IPS DF 19.7 (cell line): ENCODE measurements at places on chromosomes 11 and 22.
A peak's percentile ranks its signal among the peaks of the same experiment; 100 is the strongest.

DNA sequence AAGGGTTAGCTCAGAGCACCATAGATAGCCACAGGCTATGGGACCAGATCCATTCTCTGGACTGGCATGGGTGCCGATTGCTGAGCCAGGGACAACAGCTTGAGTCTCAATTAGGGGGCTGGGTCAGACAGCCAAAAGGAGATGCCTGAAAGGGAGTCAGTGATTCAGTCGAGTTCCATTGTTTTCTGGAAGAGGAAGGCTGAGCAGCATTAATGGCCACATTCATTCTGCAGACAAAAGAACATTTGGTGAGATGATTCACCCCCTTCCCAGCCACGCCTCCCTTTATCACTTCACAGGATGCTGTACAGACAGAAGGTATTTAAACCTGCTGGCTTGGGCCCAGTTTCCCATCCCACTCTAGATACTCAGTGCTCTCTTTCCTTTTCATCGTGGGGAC lies 131.9 kb downstream of the ADAMTS15 start:
- DNase-seq = peak; percentile 67

DNA sequence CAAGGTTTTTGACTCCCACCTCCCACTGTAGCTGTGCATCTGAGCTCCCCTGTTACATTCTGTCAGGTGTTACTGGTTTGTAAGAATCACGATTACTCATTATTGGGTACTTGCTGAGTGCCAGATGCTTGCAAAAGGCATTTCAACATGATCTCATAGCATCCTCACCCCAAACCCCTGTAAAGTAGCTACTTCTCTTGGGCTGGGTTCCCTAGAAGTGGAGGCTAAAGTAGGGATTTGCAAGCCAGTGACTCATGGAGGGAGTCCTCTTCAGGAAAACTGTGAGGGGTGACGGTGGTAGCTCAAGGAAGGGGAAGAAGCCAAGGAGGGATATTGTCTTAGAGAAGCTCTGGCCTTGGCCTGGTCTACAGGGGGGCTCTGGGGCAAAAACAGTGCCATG lies 78.6 kb downstream of the TIMP3 start:
- DNase-seq = no peak

DNA sequence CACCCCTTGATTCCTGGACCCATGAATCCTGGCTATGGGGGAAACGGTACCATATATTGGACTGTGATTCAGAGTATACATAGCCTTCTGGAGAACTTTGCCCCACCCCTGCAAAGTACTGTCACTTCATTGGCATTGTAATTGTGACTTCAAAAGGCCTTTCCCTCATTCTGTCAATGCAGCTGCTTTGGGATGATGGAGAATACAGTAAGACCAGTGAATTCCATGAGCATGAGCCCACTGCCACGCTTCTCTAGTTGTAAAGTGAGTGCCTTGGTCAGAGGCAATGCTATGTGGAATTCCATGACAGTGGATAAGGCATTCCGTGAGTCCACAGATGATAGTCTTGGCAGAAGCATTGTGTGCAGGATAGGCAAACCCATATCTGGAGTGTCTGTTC lies 25.7 kb upstream of the MSANTD2 start:
- DNase-seq = no peak

DNA sequence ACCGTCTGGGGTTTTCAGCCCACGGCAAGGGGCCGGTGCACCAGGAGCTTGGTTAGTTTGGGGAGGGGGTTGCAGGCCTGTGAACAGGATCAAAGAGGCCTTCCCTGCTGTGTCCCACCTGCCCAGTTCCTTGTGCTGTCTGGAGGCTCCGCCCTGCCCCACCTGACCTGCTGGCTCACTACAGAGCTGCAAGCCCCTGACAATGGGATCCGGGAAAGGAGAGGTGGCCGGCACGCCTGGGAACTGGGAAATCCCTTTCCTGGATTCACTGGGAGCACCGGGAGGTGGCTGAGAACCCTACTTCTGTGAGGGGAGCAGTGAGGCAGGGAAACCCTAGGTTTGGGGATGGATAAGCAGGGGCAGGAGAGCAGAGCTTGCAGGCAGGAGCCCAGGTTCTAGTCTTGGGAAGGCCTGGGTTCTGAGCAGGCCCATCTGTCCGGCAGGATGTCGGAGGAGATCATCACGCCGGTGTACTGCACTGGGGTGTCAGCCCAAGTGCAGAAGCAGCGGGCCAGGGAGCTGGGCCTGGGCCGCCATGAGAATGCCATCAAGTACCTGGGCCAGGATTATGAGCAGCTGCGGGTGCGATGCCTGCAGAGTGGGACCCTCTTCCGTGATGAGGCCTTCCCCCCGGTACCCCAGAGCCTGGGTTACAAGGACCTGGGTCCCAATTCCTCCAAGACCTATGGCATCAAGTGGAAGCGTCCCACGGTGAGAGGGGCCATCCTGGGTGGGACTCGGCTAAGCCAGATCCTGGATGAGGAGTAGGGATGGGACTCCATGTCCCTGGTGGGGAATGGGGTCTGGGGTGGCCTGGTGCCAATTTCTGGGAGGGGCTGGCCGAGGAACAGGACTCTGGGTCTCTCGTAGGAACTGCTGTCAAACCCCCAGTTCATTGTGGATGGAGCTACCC lies 786 bp downstream of the CAPN1 start:
- no peak for DNase-seq

- no peak for DNase-seq
Measured at GRCh38 chr22:19868773-19869471, 14.2 kb upstream of the GNB1L start.

DNA sequence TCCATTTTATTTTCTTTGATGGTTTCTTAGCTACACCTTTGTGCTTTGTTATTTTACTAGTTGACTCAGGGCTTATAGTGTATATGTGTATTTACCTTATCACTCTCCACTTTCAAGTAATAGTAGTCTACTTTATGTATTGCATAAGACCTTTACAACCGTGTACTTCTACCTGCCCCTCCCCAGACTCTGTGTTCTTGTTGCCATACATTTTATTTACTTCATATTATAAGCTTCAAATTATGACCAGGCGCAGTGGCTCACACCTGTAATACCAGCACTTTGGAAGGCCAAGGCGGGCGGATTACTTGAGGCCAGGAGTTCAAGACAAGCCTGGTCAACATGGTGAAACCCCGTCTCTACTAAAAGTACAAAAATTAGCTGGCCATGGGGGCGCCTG lies 28.2 kb upstream of the CTSD start:
- DNase-seq = no peak

- no peak for DNase-seq
Measured at GRCh38 chr11:23644443-23644842, 784.2 kb upstream of the CCDC179 start.

DNA sequence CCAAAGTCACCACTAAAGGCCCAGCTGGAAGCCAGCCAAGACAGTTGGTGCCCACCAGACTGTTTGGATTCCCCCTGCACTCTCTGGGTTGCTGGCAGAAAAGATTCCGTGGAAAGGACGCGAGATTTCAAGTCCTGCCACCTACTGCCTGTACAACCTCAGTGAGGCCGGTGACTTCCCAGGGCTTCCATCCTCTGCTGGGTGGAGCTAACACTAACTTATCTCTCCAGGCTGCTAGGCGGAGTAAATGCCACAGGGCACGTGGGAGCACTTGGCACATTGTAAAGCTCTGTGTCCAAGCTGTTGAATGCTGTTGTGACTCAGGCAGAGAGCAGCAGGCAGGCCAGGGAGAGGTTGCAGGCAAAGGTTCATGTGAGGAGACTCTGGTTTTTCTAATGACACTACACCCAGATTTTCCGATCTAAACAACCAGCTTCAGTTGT lies 50.9 kb upstream of the CDON start:
- no peak for DNase-seq

- DNase-seq = no peak
Measured at GRCh38 chr22:45210577-45210976, 30.1 kb downstream of the KIAA0930 start.

GRCh38 chr11:73860202-73860601 lies 16.4 kb downstream of the COA4 start:
- no peak for DNase-seq

- DNase-seq = no peak
Measured at GRCh38 chr11:126290887-126291286, 8.0 kb downstream of the TIRAP start.

GRCh38 chr11:44787981-44788380 lies 61.2 kb downstream of the TSPAN18 start:
- no peak for DNase-seq

- DNase-seq = no peak
Measured at GRCh38 chr11:117443266-117444186, 115.9 kb downstream of the CEP164 start.

DNA sequence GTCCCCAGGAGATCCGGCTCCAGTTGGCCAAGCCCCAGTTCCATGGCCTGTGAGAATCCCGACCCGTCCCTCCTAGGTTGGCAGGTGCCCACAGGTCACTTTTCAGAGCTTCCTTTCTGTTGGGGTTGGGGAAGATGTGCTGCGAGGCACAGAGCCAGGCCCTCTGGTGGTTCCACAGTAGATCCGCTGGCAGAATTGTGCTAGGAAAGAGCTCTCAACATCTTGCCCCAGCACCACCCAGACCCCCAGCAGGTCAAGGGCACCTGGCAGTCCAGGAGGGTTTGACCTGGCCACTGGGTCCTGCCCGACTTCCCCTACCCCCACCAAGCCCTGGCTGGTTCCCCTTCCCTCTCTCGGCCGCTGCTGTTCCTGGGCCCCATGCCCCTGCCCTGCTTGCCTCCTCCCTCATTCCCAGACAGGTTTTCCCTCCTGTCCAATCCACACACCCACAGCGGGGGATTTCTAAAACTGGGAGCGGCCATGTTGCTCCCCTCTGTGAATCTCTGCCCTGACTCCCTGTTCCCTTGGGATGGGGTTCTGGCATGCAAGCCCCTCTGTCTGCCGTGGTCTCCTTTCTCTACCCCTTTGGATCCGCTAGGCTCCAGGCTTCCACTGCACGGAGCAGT lies 26.2 kb upstream of the GCAT start:
- DNase-seq = no peak

GRCh38 chr11:131906963-131907362 lies 536.5 kb downstream of the NTM start:
- no peak for DNase-seq

- DNase-seq = no peak
Measured at GRCh38 chr11:126140926-126141280, 70.5 kb downstream of the RPUSD4 start.

DNA sequence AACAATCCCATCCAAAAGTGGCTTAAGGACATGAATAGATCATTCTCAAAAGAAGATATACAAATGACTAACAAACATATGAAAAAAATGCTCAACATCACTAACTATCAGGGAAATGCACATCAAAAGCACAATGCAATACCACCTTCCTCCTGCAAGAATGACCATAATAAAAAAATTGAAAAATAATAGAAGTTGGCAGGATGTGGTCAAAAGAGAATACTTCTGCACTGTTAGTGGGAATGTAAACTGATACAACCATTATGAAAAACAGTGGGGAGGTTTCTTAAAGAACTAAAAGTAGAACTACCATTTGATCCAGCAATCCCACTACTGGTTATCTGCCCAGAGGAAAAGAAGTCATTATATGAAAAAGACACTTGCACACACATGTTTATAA lies 77.7 kb upstream of the SC5D start:
- no peak for DNase-seq

- DNase-seq = no peak
Measured at GRCh38 chr22:21876486-21877176, 9.2 kb upstream of the MAPK1 start.

GRCh38 chr11:47161134-47161854 lies 15.4 kb downstream of the ARFGAP2 start:
- no peak for DNase-seq

- no peak for DNase-seq
Measured at GRCh38 chr11:39236916-39237315, 2222.5 kb downstream of the LRRC4C start.

- DNase-seq = no peak
Measured at GRCh38 chr22:29128891-29129807, 56.3 kb downstream of the KREMEN1 start.

DNA sequence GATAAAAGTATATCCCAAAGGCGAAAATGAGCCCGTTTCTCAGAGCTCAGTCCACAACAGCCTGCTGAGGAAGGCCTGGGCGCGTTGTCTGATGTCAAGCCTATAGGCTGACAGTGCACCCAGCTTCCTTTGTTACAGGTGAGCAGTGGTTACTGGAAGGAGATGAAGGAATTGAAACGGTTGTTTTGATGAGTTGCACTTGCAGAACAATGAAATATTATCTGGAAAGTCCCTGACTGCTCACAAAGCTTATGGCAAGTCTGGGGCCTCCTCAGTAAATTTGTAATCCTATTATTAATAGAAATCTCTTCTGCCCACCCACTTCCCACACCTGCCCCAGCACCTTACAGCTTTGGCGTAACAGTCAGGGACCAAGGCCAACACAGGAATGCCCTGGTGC lies 77.8 kb downstream of the C11orf91 start:
- DNase-seq = no peak

- DNase-seq = no peak
Measured at GRCh38 chr11:123286761-123287160, 91.7 kb upstream of the CLMP start.

DNA sequence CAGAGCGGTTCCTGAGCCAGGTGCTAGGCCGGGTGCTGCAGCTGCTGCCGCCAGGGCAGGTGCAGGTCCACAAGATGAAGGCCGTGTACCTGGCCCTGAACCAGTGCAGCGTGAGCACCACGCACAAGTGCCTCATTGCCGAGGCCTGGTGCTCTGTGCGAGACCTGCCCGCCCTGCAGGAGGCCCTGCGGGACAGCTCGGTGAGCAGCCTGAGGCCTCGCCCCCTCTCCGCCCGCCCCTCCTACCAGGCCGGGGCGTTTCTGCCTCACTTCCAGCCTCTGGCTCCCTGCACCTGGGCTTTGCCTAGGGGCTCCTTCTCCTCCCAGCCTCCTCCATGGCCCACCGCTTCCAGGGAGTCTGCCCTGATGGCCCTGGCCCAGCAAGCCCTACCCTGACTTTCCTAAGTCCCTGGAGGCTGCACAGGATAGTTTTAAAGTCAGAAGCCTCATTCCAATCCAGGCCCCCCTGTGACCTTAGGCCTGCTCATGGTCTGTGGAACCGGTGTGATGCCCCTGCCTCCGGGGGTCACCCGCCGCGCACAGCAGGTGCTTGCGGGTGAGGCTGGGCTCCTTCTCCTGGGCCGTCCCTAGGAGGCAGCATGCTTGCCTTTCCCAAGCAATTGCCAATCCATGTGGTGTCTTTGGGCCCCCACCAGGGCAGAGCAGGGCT lies 5.5 kb downstream of the TCIRG1 start:
- no peak for DNase-seq

DNA sequence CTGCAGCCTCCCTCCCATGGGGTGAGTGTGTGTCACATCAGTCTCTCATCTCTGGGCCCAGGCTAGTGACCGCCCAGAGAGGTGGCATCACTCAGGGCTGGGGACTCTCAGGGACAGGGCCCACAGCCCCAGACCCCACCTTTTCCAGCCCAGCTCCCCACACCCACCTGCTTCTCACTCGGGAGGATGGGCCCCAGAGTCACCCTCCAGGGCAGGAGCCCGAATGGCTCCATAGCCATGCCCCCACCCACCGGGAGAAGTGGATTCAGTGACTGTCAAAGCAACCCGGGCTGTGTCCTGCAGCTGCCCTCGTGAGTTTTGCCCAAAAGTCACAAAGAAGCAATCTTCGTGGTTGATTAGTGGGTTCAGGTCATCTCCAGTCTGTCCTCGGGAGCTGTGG lies 26.0 kb downstream of the PARVG start:
- no peak for DNase-seq

- no peak for DNase-seq
Measured at GRCh38 chr22:19048531-19048930, 73.7 kb downstream of the DGCR2 start.

GRCh38 chr22:40341604-40342003 lies 4.7 kb upstream of the ADSL start:
- no peak for DNase-seq
